H9 (cell line): ENCODE measurements at places on chromosomes 7 and 10. TPM values are rescaled to one million over a fixed set of nuclear protein-coding genes. Genes with fewer than 3 reads are reported as not detected.

- peak; percentile 74 for DNase-seq
These were observed 8.5 kb downstream of the DDX56 start for GRCh38 chr7:44565097-44565794.

- no peak for DNase-seq
These were observed 10.9 kb downstream of the MKI67 start for GRCh38 chr10:128115356-128115755.

GRCh38 chr10:30791197-30791611, 161.7 kb upstream of the LYZL2 start:
- DNase-seq = no peak

GRCh38 chr7:153224890-153225289, 465.3 kb downstream of the ACTR3B start:
- DNase-seq = no peak

- DNase-seq = no peak
These were observed 84.9 kb upstream of the ADRB1 start for GRCh38 chr10:113958631-113959382.

Gene ADIRF
- not detected in 2 replicates for total RNA-seq

Gene ITGA8
- total RNA-seq = not detected in 2 replicates

Gene LIPM
- total RNA-seq = not detected in 2 replicates

Gene OR2A1
- not detected in 2 replicates for total RNA-seq

Gene GARIN1A
- total RNA-seq = 0.50 and 0.98 TPM in 2 replicates
